ENCODE measurements at places on chromosomes 2 and 18.

DNA sequence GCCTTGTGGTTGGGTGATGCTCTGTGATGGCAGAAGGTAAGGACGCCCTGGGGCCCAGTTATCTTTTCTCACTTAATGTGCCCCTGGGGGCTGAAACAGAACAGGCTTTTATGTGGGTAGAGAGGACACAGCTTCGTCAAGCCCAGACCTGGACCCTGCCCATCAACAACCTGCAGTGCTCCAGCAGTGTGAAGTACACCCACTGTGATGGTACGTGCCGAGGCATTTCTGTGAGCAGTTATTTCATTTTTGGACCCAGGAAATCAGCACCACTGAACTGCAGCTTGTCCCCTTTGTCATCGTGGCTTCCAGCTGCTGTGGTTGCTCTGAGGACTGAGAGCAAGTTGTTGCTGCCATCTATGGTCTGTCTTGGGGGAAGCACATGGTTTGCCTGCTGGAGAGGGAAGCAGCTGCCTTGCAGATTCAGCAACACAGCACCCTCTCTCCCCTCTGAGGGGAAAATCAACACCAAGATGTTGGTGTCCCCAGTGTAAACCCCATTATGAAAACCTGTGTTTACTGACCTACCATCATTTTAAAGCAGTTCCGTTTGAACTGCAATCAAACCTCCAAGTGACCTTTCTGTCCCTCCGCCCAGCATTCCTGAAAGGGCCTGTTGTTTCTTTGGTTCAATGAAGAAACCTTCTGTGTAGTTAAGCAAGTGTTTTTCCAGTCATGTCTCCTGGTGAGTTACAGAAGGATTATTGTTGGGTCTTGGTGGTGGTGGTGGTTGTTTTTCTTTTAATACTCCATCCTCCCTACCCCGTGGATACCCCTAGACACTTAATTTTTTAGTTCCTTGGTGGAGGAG is 158.2 kb downstream of the MGAT5 start:
- DNase-seq: peak; percentile 67

DNA sequence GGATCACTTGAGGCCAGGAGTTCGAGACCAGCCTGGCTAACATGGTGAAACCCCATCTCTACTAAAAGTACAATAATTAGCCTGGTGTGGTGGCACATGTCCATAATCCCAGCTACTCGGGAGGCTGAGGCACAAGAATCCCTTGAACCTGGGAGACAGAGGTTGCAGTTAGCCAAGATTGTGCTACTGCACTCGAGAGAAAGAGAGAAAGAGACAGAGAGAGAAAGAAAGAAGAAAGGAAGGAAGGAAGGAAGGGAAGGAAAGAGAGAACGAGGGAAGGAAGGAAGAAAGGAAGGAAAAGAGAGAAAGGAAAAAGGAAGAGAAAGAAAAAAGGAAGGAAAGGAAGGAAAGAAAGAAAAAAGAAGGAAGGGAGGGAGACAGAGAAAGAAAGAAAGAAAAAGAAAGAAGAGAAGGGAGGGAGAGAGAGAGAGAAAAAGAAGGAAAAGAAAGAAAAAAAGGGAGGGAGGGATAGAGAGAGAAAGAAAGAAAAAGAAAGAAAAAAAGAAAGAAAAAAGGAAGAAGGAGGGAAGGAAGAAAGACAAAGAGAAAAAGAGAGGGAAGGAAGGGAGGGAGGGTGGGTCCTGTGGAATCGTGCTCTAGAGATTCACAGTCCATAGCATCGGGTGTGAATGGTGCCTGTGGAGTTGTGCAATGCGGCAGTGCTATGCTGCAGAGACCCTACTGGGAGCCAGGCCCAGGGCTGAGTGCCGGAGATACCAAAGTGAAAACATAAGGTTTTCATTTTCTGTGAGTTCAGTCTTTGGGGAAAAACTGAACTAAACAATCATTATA is 4.6 kb upstream of the SDC1 start:
- peak; percentile 76 for DNase-seq

- DNase-seq: no peak
Measured at GRCh38 chr2:669323-669722, 7.9 kb downstream of the TMEM18 start.

DNA sequence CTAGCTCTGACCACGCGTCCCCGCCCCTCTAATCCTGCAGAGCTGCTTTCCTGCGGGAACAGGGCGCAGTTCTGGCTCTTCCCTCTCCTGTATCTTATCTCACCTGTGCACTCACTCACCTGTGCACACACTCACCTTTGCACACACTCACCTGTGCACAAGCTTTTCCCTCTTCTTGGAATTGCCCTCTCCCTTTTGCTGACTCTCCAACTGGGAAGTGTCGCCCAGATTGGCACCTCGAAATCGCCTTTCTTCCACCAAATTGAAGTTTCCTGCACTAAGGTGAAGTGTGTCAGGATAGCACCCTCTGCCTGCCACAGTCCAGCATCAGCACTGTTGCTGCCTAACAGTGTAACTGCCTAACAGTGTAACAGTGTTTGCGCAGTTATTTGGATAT is 566 bp upstream of the CMPK2 start:
- DNase-seq: no peak

- DNase-seq: no peak
Measured at GRCh38 chr2:71932037-71932779, 215.5 kb downstream of the CYP26B1 start.

DNA sequence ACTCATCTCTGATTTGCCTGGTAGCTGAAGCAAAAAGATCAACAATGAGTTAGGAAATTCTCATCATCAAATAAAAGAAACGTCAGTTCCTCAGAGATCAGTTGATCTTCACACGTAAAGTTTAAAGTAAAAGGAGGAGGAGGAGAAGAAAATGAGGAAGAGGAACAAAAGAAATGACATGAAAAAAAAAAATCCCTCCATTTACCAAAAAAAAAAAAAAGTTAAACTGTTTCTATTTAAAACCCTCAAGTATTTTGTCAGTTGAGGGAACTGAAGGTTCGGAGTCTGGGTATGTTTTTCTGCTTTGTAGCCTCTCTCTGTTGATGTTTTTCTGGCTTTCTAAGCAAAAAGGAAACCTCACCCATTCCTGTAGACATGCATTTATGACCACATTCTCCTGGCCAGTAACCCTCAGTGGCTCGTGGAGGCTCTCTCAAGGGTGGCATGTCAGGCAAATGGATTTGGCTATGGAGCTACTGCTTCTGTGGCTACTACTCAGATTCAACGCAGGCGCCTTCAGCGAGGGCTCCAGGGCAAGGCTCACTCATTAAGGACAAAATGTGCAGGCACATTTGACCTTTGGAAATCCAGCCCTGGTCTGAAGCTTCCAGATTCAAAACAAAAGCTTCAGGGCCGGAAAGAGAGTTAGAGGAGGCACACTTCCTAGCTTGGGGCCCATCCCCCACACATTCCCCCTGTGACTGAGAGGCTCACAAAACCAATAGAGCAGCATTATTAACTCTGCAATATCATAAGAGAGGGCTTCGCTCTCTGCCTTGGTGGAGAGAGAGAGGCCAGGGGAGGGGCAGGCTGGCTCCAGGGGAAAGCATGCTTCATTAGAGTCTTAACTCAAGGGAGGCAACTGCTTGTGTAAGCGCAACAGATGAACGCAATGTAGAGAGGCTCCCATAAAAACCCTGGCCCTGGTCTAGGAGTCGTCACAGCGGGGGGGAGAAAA is 22.3 kb downstream of the KLF7 start:
- no peak for DNase-seq

DNA sequence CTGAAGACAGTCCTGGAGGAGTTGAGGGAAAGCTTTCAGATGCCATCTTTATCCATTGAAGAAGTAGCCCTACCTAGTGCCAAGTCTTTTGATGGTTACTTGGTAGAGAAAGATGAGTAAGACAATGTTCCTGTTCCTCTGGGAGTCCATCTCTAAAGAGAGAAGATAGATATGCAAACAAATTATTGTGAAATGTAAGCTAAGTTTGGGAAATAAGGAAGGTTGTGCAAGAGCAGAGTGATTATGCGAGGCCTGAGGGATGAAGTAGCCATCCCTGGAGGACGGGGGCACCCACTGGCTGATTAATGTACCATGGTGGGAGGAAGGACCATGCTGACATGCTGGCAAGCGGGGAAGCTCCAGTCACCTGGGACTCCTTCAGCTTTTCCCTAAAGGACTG is 994 bp upstream of the DTNA start:
- peak; percentile 56 for DNase-seq

- DNase-seq: no peak
Measured at GRCh38 chr2:200077838-200078237, 122.5 kb downstream of the MAIP1 start.

DNA sequence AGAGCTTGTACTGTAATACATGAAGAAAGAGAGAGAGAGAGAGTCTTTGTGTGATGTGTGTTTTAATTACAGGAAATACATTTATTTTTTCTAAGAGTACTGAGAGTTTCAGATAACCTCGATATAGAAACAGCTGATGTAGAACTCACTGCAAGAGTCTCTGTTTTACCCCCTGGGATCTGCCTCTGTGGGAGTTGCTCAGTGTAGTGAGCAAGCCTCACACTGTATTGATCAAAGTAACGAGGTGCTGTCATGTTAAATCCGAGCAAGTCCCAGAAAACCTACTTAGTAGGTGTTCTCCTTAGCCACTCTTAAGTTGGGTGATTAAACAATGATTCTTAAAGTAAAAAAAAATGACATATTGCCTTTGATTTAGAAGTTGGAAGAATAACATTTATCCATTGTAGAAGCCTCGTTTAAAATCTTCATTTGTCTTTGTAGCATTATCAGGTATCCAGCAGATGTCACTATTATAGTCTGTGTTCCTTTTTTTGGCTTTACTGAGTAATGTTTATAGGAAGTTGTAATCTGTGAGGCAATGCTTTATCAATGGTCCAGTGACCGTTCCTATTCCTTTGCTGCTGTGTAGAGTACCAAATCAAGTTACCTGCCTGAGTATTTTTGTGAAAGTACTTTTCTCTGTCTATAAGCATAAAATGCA is 219.0 kb downstream of the MYO3B start:
- DNase-seq: no peak

DNA sequence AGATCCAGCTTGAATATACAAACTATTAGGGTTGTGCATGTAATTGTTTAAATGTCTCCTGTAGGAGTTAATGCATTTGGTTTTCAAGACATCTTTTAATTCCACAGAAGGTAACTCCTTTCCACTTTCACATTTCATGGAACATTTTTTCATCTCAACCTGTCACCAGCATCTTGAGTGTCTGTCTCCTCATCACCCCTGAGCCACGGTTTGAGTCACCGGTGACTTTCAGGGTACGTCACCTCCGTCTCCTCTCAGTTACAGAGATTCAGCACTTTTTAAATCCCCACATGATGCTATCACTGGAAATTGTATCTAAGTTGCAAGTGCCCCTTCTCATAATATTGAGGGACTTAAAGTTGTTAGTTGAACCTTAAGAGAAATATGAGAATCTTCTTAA is 25.3 kb downstream of the GPR55 start:
- no peak for DNase-seq

DNA sequence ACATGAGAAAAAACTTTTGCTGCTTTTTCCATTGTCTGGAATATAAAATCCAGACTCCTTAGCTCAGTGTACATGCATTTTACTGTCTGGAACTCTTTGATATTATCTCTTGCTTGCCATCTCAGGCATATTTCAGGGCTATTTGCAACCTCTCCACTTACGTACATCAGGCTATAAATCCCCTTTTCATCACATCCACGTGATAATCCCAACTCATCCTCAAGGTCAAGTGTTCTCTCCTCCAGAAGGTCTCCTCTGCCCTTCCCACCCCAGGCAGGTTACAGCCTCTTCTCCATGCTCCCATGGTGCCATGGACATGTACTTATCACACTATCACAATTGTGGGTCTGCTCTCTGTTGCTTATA is 202.5 kb upstream of the RBMS1 start:
- DNase-seq: no peak

DNA sequence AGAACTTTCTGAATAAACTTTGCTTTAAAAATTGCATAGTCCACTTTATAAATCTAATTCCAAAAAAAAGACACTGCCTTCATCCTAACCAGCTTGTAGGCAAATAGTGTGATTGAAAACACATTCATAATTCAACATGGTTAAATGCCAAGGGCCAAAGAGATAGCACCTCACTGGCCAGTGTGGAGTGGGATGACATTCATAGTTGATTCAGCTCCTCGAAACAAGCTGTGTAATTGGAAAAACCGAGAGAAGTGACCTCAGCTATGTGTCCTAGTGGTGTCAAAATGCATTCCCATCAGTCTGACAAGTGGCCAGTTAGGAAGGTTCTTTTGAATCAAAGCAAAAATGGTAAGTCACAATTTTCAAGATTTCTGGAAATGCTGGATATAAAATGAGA is 1068.5 kb upstream of the CELF4 start:
- DNase-seq: no peak

GRCh38 chr2:128160616-128161275 is 69.7 kb downstream of the UGGT1 start:
- DNase-seq: no peak

GRCh38 chr2:124542932-124543640 is 518.0 kb downstream of the CNTNAP5 start:
- DNase-seq: no peak

- DNase-seq: no peak
Measured at GRCh38 chr2:237577956-237578870, 11.8 kb downstream of the PRLH start.

GRCh38 chr2:42922790-42923579 is 130.6 kb upstream of the HAAO start:
- peak; percentile 75 for DNase-seq

DNA sequence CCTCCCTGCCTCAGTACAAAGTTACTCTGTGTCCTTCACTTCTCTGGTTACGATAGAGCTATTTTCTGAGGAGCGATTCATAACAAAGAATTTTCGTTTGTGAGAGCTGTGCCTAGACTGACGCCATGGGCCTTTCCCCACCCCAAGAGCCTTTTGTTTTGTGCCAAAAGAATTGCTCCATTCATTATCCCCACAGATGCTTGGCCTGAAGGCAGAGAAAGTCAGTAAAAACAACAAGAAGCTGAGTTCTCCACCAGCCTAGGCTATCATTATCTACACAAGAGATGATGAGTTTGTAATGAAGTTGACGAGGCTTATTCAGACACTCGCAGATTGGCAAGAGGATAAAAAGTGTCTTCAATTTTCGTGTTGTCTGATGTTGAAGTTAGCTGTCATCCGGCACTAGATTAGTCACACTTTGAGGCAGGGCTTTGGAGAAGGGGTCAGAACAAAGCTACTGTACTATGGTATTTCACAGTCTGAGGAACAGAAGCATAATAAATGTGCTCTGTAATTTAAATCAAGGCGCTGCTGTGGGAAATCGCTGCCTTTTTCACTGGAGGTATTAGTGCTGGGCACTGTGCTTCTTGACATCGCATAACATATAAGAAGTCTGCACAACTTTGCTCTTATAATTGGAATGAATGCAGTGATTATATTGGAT is 278.4 kb upstream of the FIGN start:
- no peak for DNase-seq

GRCh38 chr2:62196278-62196901 is 475 bp downstream of the B3GNT2 start:
- DNase-seq: no peak

- no peak for DNase-seq
Measured at GRCh38 chr18:34540897-34541296, 169.2 kb upstream of the DTNA start.

DNA sequence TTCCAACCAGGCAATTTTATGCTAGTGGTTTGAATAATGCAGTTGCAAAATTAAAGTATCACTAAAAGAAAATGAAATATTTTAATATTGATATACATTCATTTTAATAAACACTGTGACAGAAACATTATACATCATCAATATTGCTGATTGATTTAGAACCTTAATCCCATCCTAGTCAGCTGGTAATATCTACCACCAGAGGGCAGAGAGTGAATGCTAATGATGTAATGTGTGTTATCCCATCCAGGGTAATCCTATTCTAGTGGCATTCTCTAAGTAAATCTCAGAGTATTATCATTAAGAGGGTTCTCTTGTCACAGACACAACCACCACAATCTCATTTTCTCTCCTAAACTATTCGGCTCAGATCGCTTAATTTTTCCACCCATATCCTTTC is 477.4 kb downstream of the CPS1 start:
- DNase-seq: no peak

GRCh38 chr2:29269765-29270109 is 154.5 kb downstream of the CLIP4 start:
- DNase-seq: no peak

All from AG09319 (cell line).